ENCODE measurements at places on chromosomes 1 and 21. TPM values are rescaled to one million over a fixed set of nuclear protein-coding genes. Genes with fewer than 3 reads are reported as not detected.

Gene GJA4
- 60.8 TPM for total RNA-seq

Gene UBE2G2
- total RNA-seq = 92.3 TPM

Gene SELL
- total RNA-seq = under 0.01 TPM

Gene PTPN22
- under 0.01 TPM for total RNA-seq

Gene NUDT4B
- total RNA-seq = 8.7 TPM

Gene HORMAD1
- not detected for total RNA-seq

Gene PRAMEF11
- total RNA-seq = not detected

Gene F11R
- total RNA-seq = 49.3 TPM

All from lung microvascular endothelial cell (primary cell).